Stimulated activated CD8-positive, alpha-beta memory T cell treated with anti-CD3 and anti-CD28 coated beads, Interleukin-12 subunit alpha, Interleukin-12 subunit beta, amount 100 ng/mL, for 4 hours (primary cell): ENCODE measurements at places on chromosomes 5 and 9.

GRCh38 chr5:14745753-14746152, 81.2 kb downstream of the OTULIN start:
- peak; percentile 13 for DNase-seq

GRCh38 chr9:134295101-134295745, 31.0 kb upstream of the RXRA start:
- no peak for DNase-seq

GRCh38 chr5:151215546-151215880, 8.4 kb downstream of the CCDC69 start:
- DNase-seq, result no peak

DNA sequence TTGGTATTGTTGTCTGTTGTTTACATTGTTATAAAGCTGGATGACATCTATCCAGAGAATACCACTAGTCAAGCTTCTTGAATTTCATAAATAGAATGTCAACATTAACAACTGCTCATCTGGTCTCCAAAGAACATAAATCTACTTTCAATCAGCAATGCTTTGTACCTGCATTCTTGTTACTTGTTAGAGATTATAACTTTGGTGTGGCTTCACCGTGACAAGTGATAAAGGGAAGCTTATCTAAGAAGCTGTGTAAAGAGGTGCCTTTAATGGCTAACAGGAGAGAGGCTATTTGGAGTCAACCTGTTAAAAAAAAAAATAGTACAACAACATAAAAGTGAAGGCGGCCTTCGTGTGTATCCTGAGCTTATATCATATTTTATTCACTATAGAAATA, 41.8 kb downstream of the MUSK start:
- DNase-seq, result no peak

DNA sequence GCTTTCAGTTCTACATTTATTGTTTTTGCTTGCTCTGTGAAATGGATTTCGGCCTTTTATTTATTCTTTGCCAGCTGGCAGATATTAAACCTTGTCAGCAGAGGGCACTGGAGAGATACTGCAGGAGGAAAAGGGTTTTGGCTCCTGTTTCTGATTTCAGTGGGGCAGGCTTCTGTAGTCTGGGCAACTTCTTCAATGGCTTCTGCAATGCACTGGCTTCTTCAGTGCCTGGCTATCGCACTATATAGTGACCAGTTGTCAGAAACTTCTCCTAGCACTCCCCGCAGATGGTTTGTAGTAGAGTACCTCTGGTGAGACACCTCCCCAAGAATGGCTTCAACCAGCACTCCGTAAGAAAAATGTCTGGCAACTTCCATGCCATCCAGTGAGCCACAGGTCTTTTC, 3.2 kb upstream of the NFX1 start:
- no peak for DNase-seq

DNA sequence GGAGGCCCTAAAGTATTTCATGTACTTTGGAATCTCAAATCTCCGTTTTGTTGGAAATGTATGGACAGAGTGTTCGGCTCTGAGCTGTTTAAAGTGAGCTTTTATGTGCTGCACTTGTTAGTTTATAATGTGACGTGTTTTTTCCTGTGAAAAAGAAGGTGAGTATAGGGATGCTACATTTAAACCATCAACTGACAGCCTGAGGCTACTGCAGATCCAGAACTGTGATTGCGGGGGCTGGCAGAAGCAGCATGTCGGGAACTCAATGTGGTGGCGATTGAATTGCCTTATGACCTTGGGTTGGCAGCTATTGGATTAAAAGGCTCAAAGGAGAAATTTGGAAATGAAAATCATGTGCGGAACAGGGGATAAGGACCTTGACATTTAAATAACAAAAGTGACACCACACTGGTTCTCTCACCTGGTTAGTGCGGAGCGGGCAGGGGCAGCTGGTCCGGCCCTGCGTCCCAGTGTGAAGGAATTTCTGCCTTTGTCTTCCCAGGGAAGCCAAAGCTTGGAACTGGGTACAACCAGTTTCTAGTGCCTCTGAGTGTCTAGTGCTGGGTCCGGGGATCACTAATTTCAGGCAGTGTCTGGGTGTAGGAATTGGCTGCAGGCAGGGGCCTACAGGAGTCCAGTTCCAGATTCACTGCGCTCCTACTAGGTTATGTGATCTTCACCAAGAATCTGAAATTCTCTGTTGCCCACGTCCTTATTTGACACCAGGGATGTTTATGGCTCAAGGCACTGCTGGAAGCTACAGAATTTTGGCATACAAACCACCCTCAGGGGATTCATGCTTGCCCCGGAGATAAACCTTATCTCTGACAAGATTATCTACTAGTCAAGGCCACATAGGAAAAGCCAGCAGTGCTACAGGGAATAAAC, 120.7 kb upstream of the ERCC6L2 start:
- DNase-seq, result no peak
